ENCODE measurements at places on chromosomes 2 and 18. TPM values are rescaled to one million over a fixed set of nuclear protein-coding genes. Genes with fewer than 3 reads are reported as not detected.

HADHB gene
- total RNA-seq: 67.4 TPM

ABHD3 gene
- 4.2 TPM for total RNA-seq

ACTG2 gene
- total RNA-seq: 16.5 TPM

MAP3K19 gene
- total RNA-seq: not detected

UGT1A8 gene
- total RNA-seq: not detected

IL36G gene
- total RNA-seq: not detected

DYTN gene
- total RNA-seq: not detected

ATOH8 gene
- total RNA-seq: 15.1 TPM

RFTN2 gene
- total RNA-seq: 3.7 TPM

RAMP1 gene
- total RNA-seq: 23.4 TPM

TUBB6 gene
- 805 TPM for total RNA-seq

CDH19 gene
- not detected for total RNA-seq

LRP1B gene
- total RNA-seq: under 0.01 TPM

CHMP3 gene
- total RNA-seq: 44.2 TPM

SCN7A gene
- total RNA-seq: 0.74 TPM

IL1R2 gene
- 0.50 TPM for total RNA-seq

NDUFV2 gene
- 121 TPM for total RNA-seq

CCBE1 gene
- 52.3 TPM for total RNA-seq

UGP2 gene
- total RNA-seq: 77.3 TPM

NGEF gene
- total RNA-seq: 2.2 TPM

Measured in bronchus fibroblast of lung (primary cell).